ENCODE measurements at places on chromosomes 12 and 14.

- no peak for DNase-seq
These were observed 10.1 kb downstream of the BMP4 start for GRCh38 chr14:53946404-53947093.

DNA sequence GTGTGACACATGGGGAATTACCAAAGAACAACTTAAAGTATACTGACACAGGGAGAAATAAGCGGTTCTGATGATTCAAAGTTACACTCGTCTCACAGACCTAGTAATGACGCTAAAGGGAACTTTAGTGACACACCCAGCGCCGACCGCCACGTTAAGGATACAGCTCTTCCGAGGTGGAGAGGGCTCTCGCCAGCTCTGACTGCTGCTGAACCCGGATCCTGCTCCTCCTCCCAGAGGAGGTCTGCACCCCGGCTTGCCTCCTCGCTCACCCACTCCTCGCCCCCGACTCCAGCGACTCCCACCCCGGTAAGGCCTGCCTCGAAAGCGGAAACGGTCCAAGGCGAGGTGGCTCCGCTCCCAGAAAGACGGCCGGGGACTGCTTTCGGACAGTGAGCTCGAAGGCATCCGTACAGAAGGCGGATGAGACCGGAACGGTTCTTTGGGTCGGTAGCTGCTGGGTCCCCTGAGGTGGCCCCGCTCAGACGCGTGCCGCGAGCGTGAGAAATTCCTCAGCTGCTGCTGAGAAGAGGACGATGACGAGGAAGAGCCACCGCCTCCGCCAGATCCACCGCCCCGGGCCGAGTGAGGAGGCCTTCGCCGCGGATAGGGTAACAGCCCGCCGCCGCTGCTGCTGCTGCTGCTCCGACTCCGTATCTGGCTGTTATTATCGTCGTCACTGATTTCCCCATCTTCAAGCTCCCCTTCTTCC lies 643 bp downstream of the ZFC3H1 start:
- DNase-seq: no peak

GRCh38 chr12:80041692-80042091 lies 57.6 kb upstream of the OTOGL start:
- peak; percentile 7 for DNase-seq

- DNase-seq: no peak
These were observed 135.1 kb downstream of the RBM19 start for GRCh38 chr12:113831016-113831415.

DNA sequence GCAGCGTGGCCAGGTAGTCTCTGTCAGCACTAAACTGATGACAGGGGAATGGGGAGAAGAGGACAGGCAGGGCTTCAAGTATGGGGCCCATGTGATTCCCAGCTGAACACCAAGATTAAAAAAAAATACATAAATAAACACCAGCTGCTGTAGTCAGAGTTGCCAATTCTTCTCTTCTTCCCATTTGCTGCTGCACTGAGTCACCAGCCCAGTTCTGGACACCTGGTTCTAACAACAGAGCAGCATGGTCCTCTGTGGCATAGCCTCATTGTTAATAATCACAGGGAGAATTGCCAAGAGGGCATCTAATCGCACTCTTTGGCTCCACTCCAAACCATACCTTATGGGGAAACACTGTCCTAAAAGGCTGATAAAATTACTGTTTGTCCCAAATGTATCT lies 15.1 kb downstream of the PPM1H start:
- DNase-seq: peak; percentile 53

DNA sequence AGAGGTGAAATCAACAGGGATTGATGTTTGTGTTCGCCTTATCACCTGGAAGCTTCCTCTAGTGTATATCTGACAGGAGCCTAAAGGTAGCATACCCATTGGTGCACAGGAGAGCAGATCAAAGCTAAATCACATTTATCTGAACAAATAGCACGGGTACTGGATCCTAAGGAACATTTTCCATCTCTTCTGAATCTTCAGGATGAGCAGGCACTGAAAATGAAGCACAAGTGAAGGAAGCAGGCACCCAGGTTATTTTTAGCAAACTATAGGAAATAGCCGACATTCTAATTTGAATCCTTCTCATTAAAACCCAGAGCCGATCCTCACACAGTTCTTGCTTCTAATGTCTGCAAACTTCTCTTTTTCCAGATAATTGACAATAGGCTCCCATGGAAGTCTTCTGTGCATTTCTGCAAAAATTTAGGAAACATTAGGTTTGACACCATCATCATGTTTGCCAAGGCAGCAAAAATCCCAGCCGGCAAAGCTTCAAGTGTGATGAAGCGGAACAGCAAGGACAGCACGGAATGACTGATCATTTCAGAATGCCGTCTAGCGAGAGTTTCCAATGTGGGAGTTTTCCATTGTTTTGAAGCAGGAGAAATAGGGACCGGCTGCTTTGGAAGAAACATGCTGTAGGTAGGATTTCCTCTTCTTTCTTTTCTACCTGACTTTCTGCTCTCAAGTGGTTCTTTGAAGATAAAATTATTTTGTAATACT lies 24.3 kb upstream of the RGS6 start:
- peak; percentile 19 for DNase-seq

DNA sequence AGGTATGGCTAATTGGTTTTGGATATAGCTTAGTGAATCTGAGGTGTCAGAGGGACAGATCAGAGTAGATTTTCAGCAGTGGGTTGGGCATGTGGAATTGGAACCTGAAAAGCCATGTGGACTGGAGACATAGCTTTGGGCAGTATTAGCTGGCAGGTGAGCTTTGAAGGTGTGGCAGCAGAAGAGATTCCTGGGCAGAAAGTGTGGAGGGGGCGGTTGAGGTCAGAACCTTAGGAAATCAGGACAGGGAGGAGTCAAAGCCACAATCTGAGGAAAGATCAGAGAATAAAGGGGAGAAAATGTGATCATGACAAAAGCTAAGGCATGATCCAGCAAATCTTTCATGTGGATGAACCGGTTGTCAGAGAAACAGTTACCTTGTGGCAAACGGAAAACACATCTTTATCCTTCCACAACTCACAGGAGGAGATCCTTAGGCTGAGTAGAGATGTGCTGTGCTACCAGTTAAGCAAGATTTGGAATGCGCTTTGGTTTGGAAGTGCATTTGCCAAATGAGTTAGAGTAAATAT lies 56.4 kb downstream of the PTGER2 start:
- no peak for DNase-seq

- no peak for DNase-seq
These were observed 12.0 kb downstream of the KRT5 start for GRCh38 chr12:52508211-52508610.

DNA sequence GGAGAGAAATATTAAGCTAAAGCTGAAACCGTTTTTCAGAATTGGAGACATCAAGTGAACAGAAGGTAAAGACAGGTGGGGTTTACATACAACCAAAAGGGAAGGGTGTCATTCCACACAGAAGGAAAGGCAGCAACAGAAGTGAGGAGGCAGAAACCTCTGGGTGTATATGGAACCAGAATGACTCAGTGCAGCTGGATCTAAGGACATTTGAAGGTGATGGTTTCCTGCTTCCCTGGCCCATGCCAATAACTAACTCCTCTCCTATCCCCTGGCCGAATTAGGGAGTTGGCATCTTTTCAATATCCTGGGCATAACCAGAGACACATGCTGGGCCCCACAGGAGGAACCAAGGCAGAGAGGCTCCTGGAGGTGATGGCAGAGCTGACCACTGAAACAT lies 8.4 kb downstream of the NCKAP5L start:
- DNase-seq: no peak

DNA sequence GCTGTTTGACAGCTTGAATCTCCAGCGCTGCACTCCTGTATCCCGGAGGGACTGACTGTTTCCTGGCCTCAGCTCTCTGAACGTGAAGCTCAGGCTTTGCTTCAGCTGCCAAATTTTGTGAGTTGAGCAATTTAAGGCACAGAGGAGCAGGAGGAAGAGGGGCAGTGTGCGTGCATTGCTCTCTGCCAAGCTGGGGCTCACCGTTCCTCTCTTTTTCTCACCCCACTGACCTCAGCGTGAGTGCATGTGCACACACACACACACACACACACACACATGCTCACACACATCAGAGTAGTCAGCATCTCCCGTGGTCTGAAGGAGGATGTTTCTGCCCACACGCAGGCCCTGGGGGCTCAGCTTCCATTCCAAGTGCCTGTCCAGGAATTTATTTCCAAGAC lies 27.8 kb upstream of the BDKRB2 start:
- DNase-seq: no peak

GRCh38 chr14:21680072-21680471 lies 6.5 kb upstream of the OR4E1 start:
- no peak for DNase-seq

- DNase-seq: no peak
These were observed 1.9 kb upstream of the BAZ2A start for GRCh38 chr12:56631790-56632700.

DNA sequence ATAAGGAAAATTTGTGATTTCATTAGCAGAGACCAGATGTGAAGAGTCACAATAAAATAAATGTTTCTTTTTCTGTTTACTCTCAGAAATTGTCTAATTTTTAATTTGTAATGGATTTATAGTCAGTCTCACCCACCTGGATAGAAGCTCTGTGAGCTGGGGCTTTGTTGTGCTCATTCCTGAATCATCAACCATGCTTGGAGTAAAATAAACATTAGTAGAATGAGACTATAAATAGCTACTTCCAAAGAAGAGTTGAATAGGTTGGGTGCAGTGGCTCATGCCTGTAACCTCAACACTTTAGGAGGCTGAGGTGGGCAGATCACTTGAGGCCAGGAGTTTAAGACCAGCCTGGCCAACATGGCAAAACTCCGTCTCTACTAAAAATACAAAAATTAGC lies 185.3 kb upstream of the FBXO33 start:
- peak; percentile 14 for DNase-seq

GRCh38 chr12:118358612-118359540 lies 13.8 kb downstream of the TAOK3 start:
- DNase-seq: no peak

All from kidney epithelial cell (primary cell).